ENCODE measurements at places on chromosomes 3 and 15.

- DNase-seq: no peak
These were observed 87.7 kb downstream of the RBPMS2 start for GRCh38 chr15:64687688-64688087.

GRCh38 chr3:127025456-127025855 is 42.5 kb downstream of the PLXNA1 start:
- no peak for DNase-seq

GRCh38 chr3:69425249-69425648 is 39.4 kb upstream of the FRMD4B start:
- peak; percentile 25 for DNase-seq

DNA sequence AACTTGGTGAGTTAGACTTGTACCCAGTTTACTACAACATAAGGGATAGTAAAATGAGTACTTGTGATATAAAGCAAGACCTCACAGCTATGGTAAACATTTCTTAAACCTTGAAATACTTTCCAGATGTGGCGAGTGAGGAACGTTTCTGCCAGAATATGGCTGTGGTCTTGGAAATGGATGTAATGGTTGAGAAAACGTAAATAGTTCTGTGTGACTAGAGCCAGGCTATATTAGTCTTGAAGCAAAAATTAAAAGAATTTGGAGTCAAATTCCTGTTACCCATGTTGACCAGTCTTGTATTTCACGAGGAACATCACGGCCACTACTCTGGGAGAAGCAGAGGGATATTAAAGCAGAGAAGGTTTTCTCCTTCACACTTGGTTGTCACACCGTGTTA is 15.3 kb downstream of the OR4F15 start:
- DNase-seq: no peak

DNA sequence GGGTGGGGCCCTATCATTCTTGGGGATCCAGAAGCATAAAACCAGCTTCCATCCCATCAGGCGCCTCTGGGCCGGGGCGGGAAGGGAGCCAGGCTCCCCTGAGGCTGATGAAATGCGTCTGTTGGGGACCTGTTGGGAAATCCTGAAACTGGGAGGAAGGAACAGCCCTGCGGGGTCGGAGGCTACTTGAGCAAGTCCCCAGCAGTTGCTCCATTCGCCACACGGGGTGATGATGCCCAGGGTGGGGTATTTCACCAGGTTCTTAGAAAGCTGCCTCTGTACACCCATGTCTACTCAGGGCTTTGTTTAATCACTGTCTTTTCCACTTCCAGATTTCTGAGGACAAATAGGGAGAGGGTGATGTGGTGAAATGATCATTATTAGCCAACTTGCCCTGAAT is 25.4 kb upstream of the TSEN2 start:
- DNase-seq: no peak

- DNase-seq: peak; percentile 2
These were observed 456.7 kb upstream of the THBS1 start for GRCh38 chr15:39124155-39124552.

DNA sequence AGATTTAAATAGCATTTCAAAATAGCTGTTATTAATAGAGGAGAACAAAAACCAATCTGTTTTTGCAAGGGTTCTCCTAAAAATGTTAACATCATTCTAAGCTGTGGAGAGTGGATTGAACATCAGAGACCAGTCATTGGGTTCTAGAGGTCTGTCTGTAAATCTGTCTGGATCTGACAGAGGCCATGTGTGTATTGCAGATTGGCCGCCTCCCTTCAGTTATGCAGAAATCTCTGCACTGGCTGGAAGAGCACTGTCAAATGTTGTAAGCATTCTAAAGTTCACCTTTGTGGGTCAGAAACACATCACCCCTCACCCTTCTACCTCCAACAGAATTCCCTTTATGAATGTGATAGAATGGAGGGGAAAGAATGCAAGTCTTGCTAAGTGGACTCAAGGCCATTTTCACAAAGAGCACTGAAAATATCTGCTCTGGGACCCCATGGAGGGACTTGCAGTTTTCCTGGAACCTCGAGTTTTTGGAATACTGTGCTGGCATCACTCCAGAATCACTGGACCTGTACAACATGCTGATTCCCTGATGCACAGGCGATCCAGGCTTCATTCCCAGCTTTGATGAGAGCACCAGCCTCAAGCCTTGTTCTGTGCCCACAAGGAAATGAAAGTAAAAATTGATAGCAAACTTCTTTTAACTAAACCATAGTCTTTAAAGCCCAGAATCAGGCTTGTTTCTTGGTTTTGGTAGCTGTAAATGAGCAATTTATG is 8.4 kb downstream of the FAM81A start:
- no peak for DNase-seq

- DNase-seq: no peak
These were observed 774.3 kb upstream of the NR2F2 start for GRCh38 chr15:95556225-95556624.

- no peak for DNase-seq
These were observed 5.8 kb downstream of the RBMS3 start for GRCh38 chr3:29286478-29287240.
